ENCODE measurements at places on chromosomes 6 and 20.
A peak's percentile ranks its signal among the peaks of the same experiment; 100 is the strongest.

- no peak for DNase-seq
Observed at GRCh38 chr6:54026652-54027400, 84.4 kb upstream of the MLIP start.

GRCh38 chr20:16672299-16672698 is 57.5 kb upstream of the SNRPB2 start:
- no peak for DNase-seq

DNA sequence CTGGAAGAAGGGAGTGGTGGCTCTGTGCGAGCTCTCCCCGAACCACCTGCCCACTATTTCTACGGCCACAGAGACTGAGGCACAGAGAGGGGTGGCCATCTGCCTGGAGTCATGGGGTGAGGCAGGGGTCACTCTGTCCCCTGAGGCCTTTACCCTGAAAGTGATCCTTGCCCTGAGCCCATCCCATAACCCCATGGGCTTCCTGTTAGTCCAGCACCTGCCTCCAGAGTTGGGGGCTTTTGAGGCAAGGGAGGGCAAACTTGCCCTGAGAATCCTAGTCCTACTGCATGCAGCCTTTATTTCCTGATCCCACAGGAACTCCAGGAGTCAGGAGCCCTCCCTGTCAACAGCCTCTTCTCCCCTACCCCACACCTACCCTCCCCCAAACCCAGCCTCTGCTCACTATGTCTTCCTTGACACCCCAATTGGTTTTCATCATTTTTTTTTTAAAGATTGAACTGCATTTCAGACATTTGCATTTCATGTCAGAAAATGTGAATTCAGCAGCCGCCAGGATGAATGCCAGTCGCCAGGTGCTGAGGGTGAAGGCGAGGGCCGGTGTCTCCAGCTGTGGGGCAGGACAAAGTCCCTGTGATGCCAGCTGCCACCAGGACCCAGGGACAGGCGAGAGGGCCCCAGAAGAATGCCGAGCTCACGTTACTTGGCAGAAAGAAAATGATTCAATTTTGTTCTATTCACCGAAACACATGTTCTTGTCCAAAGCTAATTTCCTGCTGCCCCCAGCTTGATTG is 47.6 kb upstream of the NNAT start:
- DNase-seq = no peak

GRCh38 chr6:93972791-93973190 is 553.4 kb upstream of the EPHA7 start:
- peak; percentile 16 for DNase-seq

DNA sequence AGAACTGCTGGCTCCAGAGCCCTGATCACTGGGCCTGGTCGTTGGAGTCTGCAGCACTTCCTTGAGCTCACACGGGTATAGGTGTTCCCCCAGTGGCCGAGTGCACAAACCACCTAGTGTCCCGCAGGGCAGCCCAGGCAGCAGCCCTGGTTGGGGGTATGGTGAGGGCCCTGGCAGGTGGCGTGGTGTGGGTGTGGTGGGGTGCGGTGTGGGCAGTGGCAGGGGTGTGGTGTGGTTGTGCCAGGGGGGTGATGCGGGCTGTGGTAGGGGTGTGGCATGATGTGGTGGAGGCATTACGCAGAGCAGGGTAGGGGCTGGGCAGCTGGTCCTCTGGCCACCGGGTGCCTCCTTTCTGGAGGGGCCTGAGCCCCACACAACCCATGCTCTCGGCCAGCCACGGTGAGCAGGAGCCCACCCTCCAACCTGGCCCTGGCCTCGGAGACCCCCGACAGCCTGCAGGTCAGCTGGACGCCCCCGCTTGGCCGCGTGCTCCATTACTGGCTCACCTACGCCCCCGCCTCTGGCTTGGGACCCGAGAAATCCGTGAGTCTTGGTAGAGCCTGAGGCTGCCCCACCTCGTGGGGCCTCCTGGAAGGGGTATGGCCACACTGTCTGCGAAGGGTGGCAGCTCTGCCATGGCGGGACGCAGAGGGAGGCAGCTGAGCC is 20.5 kb downstream of the COL20A1 start:
- DNase-seq = no peak

- no peak for DNase-seq
Observed at GRCh38 chr20:19098806-19099578, 113.5 kb upstream of the SLC24A3 start.

- DNase-seq = no peak
Observed at GRCh38 chr6:21228876-21229460, 364.6 kb upstream of the SOX4 start.

GRCh38 chr6:143014764-143015163 is 45.9 kb upstream of the AIG1 start:
- no peak for DNase-seq

GRCh38 chr20:38079353-38079752 is 45.8 kb downstream of the RPRD1B start:
- DNase-seq = no peak

DNA sequence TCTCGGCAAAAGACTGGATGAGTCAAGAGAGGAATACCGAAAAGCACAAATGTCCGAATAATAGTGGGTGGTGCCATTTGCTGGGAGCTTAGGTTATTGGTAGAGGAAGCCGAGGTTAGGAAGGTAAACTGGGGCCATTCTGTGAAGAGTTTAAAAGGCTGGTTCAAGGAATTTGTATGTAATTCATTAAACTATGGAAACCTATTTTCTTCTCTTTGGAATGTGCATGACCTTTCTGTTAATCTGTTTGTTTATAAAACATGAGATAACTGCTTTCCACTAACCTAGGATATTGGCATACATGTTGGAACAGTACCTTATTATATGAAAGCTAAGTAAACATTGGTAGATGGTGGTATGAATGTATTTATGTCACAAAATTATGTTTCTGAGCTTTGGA is 71.8 kb downstream of the LCA5 start:
- no peak for DNase-seq

DNA sequence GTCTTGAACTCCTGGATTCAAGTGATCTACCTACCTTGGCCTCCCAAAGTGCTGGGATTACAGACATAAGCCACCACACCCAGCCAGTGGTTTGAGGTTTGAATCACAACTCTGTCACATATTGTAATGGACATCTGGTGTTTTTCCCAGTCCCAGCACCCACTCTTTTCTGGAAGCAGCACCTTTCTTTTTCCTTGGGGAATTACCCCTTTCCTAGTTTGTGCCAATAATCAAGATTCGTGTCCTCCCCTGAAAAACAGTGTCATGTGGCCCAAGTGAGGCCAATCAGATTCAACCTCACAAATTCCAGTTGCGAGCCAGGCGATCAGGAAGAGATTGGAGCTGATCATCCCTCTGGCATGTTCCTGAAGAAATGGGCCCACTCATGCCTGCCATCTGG is 71.7 kb upstream of the SGK1 start:
- no peak for DNase-seq

DNA sequence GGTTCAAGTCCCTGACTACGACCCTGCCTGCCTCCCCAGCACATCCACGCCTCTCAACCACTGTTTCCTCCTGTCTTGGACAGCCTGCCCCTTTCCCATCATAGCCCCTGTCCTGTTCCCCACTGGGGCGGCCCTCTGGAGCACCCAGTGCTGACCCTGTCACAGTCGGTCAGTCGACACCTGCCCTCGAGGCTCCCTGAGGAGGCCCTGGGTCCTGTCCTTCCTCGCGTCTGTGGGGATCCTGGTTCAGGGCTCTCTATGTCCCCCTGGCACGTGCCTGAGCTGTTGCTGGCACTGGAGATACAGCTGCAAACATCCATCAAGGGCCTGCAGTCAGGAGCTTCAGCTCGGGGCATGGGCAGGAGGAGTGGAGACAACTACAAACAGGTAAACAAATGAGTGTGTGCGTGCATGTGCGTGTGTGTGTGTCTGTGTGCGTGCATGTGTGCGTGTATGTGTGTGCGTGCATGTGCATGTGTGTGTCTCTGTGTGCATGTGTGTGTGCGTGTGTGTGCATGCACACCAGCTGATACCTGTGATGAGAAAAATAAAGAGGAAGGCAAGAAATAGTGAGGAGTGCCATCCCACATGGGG is 132.8 kb downstream of the PHACTR3 start:
- DNase-seq = no peak

DNA sequence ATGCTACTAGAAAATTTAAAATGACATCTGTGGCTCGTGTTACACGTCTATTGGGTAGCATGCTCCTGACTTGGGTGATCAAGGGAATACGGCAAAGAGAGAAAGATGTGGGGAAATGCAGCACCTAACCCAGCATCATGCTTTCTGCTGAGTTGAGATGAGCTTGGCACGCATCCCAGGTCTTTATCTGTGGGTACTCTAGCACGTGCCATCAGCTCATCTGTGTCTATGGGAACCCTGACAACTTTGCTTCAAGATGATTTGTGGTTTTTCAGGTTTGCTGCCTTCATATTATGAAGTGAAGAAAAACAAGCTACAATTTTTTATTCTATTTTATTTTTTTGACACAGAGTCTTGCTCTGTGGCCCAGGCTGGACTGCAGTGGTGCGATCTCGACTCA is 21.0 kb downstream of the RNASET2 start:
- DNase-seq = no peak

- no peak for DNase-seq
Observed at GRCh38 chr6:55841341-55841740, 34.0 kb downstream of the BMP5 start.
